Kidney glomerular epithelial cell (primary cell): ENCODE measurements at places on chromosomes 7 and 10.

DNA sequence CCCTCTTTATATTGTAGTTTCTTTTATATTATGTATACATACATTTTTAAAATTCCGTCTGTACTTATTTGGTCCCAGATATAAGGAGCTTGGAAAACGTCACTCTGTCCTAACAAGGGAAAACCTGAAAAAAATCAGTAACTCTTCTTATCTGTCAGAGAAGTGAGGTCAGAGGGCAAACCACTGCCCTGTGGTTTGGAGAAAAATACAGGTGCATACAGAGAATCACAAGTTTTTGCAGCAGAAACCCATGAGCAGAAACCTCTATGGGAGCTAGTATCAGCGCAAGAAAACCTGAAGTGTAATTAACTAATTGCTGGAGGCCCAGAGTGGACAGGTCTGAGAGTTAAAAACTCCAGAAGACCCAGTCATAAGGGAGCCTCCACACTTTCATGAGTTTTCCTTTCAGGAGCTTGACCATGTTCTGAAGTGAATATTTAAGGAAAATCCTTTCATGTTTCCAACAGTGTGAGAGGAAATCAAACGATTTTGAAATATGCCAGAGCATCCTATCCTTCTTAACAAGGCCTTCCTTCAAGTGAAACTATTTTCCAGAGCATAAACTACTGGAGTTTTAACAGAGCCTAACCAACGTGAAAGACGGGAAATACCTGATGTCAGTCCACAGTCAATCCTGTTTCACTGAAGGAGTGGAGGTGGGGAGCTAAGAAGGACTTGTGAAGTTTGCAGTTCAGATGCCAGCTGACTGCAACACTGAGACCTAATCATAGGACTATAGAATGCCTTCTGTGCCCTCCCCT is 290.8 kb upstream of the BMPER start:
- no peak for DNase-seq

DNA sequence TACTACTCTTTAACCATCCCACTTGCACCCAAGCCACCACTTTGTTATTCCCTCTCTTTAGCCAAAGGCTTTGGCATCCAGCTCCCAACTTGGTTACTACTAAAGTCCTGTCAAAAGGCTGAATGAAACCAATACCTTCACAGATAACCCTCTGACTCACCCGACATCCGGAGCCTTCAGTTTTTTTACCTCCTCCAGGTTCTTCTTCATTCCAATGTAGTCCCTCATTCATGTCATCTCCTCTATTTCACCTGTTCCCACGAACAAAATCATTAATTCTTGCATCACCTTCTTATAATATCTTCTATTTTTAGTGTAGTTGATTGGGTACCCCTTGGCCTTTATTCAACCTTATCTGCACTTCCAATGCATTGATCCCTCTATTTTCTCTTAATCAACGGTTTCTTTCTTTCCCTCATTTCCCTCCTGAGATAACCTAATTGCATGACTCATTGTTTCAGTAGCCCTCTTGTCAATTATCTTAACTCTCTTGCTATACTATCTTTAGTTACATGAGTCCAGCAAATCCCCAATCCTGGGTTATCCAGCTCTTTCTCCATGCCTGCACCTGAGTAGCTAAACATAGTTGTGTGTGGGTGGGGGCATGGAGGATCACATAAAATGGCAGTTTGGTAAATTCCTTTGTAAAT is 87.2 kb upstream of the COL1A2 start:
- no peak for DNase-seq

DNA sequence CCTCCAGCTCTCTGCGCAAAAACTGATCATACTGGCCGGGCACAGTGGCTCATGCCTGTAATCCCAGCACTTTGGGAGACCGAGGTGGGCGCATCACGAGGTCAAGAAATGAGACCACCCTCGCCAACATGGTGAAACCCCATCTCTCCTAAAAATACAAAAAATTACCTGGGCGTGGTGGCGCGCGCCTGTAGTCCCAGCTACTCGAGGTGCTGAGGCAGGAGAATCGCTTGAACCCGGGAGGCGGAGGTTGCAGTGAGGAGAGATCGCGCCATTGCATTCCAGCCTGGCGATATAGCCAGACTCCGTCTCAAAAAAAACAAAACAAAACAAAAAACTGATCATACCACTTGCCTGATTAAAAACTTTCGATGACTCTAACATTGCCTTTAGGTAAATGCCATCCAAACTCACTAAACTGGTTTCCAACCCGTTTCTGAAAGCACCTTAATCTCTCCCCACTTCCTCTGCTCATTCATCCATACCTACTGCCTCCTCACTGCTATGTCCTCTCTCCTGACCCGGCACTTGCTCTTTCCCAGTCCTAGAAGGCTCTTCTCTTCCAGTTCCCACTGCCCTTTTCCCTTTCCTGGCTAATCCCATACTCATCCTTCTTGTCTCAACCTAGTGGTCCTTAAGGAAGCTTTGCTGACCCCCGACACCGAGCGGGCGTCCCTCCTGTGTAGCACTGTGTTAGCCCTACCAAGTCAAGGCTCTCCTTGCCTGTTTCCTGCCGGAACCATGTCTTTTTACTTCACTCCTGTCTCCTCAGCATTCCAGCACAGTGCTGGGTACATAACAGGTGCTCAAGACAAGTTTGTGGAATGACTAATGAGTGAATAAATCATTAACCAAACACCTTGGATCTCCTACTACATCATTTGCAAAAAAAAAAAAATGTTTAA is 686 bp upstream of the MIOS start:
- peak; percentile 87 for DNase-seq

GRCh38 chr7:99184532-99185218 is 23.2 kb downstream of the KPNA7 start:
- no peak for DNase-seq

DNA sequence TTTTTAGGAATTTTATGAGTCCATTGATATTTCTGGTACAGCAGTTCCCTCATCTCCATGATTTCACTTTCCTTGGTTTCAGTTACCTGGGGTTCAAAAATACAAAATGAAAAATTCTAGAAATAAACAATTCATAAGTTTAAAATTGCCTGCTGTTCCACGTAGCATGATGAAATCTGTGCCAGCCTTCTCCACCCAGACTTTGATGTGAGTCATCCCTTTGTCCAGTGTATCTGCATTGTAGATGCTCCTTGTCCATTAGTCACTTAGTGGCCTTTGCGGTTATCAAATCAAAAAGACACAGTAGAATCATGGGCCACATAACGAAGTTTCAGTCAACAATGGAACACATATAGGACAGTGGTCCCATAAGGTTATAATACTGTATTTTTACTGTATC is 286.9 kb downstream of the PTEN start:
- DNase-seq = no peak

DNA sequence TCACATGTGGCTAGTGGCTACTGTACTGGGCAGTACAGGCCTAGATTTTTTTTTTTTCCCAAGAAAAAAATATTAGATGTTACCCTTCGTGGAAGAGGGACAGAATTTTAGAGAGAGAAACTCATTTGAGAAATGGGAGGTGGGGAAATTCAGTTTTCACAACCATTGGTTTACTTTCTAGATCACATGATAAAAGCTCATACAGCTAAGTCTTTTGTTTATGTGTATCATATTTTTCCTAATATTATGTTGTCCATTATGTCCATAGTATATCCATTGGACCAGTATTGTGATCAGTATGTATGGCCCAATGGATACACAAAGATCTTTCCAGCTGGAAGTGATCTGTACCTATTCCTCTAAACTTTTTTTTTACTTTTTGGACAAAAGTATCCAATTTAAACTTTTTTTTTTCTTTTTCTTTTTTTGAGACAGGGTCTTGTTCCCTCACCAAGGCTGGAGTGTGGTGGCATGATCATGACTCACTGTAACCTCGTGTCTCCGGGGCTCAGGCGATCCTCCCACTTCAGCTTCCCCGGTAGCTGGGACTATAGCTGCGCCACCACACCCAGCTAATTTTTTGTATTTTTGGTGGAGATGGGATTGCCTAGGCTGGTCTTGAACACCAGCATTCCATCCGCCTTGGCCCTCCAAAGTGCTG is 4.1 kb downstream of the CALU start:
- no peak for DNase-seq

- DNase-seq = no peak
Measured at GRCh38 chr10:72567889-72568640, 57.8 kb downstream of the MICU1 start.

GRCh38 chr7:123961771-123962170 is 36.7 kb downstream of the SPAM1 start:
- peak; percentile 51 for DNase-seq

GRCh38 chr7:2820508-2820934 is 23.6 kb downstream of the GNA12 start:
- peak; percentile 78 for DNase-seq

DNA sequence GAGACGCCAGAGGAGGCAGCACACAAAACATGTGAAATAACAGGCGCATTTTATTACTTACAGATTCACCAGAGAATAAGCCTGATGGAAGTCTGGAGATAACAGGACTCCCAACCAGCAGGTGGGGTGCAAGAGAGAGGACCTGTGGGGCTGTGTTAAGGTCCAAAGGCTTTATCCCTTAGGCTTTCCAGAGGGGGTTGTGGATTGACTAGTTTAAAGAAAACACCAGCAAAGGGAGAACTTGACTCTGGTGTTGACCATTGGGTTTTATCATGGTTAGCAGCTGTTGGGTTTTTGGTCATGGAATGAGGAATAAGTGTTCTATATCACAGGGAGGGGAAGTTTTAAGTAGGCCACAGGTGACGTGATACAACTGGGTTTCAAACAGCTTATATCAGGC is 1.6 kb upstream of the CRPPA start:
- DNase-seq = no peak
